OCI-LY7 (cell line): ENCODE measurements at places on chromosomes 5 and 9. TPM values are rescaled to one million over a fixed set of nuclear protein-coding genes. Genes with fewer than 3 reads are reported as not detected.

SARDH gene
- total RNA-seq: 39.4 and 42.8 TPM in 2 replicates

DAPK1 gene
- 2.8 and 3.5 TPM in 2 replicates for total RNA-seq

PRR16 gene
- total RNA-seq: not detected in 2 replicates

PAXX gene
- total RNA-seq: 45.7 and 46.3 TPM in 2 replicates

OTP gene
- total RNA-seq: not detected in 2 replicates

PLPP1 gene
- 5.2 and 6.8 TPM in 2 replicates for total RNA-seq

C6 gene
- total RNA-seq: not detected in 2 replicates

GLRA1 gene
- total RNA-seq: not detected in 2 replicates

GFRA3 gene
- total RNA-seq: not detected in 2 replicates

IL7R gene
- 4.6 and 4.7 TPM in 2 replicates for total RNA-seq

CDC23 gene
- 36.7 and 45.0 TPM in 2 replicates for total RNA-seq

ZBTB5 gene
- total RNA-seq: 20.2 and 23.9 TPM in 2 replicates

CERCAM gene
- 2.7 and 3.1 TPM in 2 replicates for total RNA-seq

IGIP gene
- 4.9 and 5.5 TPM in 2 replicates for total RNA-seq

SYK gene
- total RNA-seq: 175 and 201 TPM in 2 replicates

LCN2 gene
- total RNA-seq: not detected in 2 replicates

ELL2 gene
- 4.7 and 6.7 TPM in 2 replicates for total RNA-seq

SHROOM1 gene
- 1.8 and 2.4 TPM in 2 replicates for total RNA-seq

DDX4 gene
- total RNA-seq: not detected in 2 replicates

PPP1R26 gene
- 0.21 and 0.52 TPM in 2 replicates for total RNA-seq

GLDC gene
- not detected in 2 replicates for total RNA-seq

TMCO6 gene
- 36.8 and 38.8 TPM in 2 replicates for total RNA-seq

C1QTNF3 gene
- total RNA-seq: 3.6 and 4.2 TPM in 2 replicates

ZNF618 gene
- total RNA-seq: not detected in 2 replicates

C9 gene
- not detected in 2 replicates for total RNA-seq

DHFR gene
- 164 and 168 TPM in 2 replicates for total RNA-seq

SELENOP gene
- not detected in 2 replicates for total RNA-seq

ACTBL2 gene
- total RNA-seq: not detected in 2 replicates

ENTR1 gene
- total RNA-seq: 102 and 109 TPM in 2 replicates

PCSK1 gene
- not detected in 2 replicates for total RNA-seq

PLCXD3 gene
- total RNA-seq: not detected in 2 replicates

TAF11L10 gene
- not detected in 2 replicates for total RNA-seq

RECK gene
- 6.5 and 8.1 TPM in 2 replicates for total RNA-seq

BAAT gene
- total RNA-seq: not detected in 2 replicates

GGTA1 gene
- not detected in 2 replicates for total RNA-seq

CBY3 gene
- not detected in 2 replicates for total RNA-seq

USP20 gene
- total RNA-seq: 24.1 and 26.1 TPM in 2 replicates

PLEKHG4B gene
- 0.30 and 0.31 TPM in 2 replicates for total RNA-seq

RASGEF1C gene
- total RNA-seq: not detected in 2 replicates

SCGB3A2 gene
- not detected in 2 replicates for total RNA-seq

PCDH1 gene
- total RNA-seq: 0.41 TPM in 1 of 2 replicates, not detected in the other

MZB1 gene
- total RNA-seq: 727 and 819 TPM in 2 replicates

CATSPER3 gene
- 0.61 and 1.0 TPM in 2 replicates for total RNA-seq

GABRA6 gene
- not detected in 2 replicates for total RNA-seq

SLC34A3 gene
- not detected in 2 replicates for total RNA-seq

LIX1 gene
- not detected in 2 replicates for total RNA-seq

ABO gene
- not detected in 2 replicates for total RNA-seq

GRPEL2 gene
- 37.3 and 41.5 TPM in 2 replicates for total RNA-seq

SMIM32 gene
- not detected in 2 replicates for total RNA-seq

SH3RF2 gene
- not detected in 2 replicates for total RNA-seq
